Kidney capillary endothelial cell (primary cell): ENCODE measurements at places on chromosomes 5 and 9.

GRCh38 chr5:179408611-179409010 lies 63.4 kb upstream of the ADAMTS2 start:
- no peak for DNase-seq

- DNase-seq, result no peak
Observed at GRCh38 chr9:19828576-19829109, 39.8 kb upstream of the SLC24A2 start.

- no peak for DNase-seq
Observed at GRCh38 chr9:123354806-123355508, 1.0 kb upstream of the CRB2 start.

DNA sequence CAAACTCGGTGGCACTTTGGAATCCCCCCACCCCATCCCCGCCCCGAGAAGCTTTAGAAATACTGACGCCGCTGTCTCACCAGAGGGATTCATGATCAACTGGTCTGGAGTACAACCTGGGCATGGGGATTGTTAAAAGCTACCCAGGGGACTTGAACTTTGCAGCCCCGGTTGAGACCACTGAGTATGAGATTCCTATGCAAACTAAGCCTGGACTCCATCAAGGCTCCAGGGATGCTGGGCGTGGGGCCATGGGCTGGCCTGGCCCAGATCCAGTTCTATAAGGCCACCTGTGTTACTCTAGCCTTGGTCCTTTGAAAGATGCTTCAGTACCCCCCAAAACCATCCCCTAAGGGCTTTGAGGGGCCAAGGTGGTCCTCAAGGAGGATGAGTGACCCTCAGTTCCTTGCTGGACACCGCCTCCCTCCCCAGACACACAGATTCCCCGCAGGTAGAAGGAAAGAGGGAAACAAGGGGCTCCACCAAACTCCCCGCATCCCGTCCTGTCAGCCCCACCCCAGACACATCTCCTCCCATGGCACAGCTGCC lies 68.5 kb downstream of the MRPL36 start:
- DNase-seq, result no peak

- DNase-seq, result peak; percentile 60
Observed at GRCh38 chr9:4366591-4367330, 66.9 kb upstream of the GLIS3 start.

DNA sequence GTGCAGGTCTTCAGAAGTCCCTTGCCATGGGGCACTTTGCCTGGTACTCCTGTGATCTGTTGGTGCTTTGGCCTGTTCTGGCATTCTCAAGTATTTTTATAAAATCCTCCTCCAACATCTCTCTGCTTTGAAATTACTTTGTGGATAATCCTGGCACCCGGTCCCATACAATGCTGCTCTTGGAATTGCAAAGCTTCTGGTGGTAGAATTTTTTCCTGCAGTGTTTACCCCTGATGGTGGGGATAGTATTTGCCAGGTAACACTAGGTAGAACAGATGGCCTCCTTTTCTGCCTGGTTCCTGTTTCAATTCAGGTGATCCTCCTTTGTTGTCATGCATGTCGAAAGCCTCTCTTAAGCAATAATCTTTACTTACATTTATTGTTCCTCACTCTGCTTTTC lies 109.8 kb upstream of the ATP10B start:
- DNase-seq, result no peak

GRCh38 chr5:175520873-175521272 lies 42.5 kb downstream of the SFXN1 start:
- DNase-seq, result no peak

DNA sequence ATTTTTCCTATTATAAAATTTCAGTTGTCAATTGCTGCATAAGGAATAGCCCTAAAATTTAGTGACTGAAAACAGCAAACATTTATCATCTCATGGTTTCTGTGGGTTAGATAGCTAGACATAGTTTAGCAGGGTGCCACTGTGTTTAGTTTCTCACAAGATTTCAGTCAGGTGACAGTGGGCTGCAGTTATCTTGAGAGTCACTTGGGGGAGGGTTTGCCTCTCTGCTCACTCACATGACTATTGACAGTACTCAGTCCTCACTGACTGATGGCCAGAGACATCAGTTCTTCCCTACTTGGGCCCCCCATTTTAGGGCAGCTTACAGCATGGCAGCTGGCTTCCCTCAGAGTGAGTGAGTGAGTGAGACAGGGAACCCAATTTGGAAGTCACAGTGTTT lies 42.0 kb downstream of the PBX3 start:
- DNase-seq, result no peak

GRCh38 chr5:15946026-15946425 lies 233.6 kb downstream of the MARCHF11 start:
- no peak for DNase-seq
